Temporal lobe (tissue), 4 donors: ENCODE measurements at places on chromosomes 3 and 15. TPM values are rescaled to one million over a fixed set of nuclear protein-coding genes. Genes with fewer than 3 reads are reported as not detected.

CFAP91 gene
- total RNA-seq: 4.9 TPM

TNFAIP8L3 gene
- 1.7 TPM for total RNA-seq

GP9 gene
- 0.25 TPM for total RNA-seq

PPP1R14D gene
- not detected for total RNA-seq

SFMBT1 gene
- total RNA-seq: 16.7 TPM

MASP1 gene
- 42.0 TPM for total RNA-seq

PLA2G4D gene
- total RNA-seq: not detected

PLA2G4E gene
- not detected for total RNA-seq

GNAT1 gene
- total RNA-seq: not detected

TRA2B gene
- total RNA-seq: 168 TPM

GRK7 gene
- total RNA-seq: 0.25 TPM

CLDN1 gene
- total RNA-seq: 5.7 TPM

THRB gene
- total RNA-seq: 54.1 TPM

LSMEM2 gene
- not detected for total RNA-seq

HTR3E gene
- not detected for total RNA-seq

P2RY12 gene
- 15.0 TPM for total RNA-seq

NEK4 gene
- 36.6 TPM for total RNA-seq

FBXW12 gene
- 1.5 TPM for total RNA-seq

SH3GL3 gene
- total RNA-seq: 129 TPM

MFGE8 gene
- 27.5 TPM for total RNA-seq

HRG gene
- not detected for total RNA-seq

CPN2 gene
- total RNA-seq: not detected

RFTN1 gene
- total RNA-seq: 7.9 TPM

EPB42 gene
- 1.2 TPM for total RNA-seq

SAMD7 gene
- total RNA-seq: not detected

XYLB gene
- 2.7 TPM for total RNA-seq

CIB1 gene
- 3.4 TPM for total RNA-seq

ASB14 gene
- not detected for total RNA-seq

POLR2M gene
- 159 TPM for total RNA-seq

HYAL1 gene
- 0.49 TPM for total RNA-seq

SERPINI1 gene
- total RNA-seq: 105 TPM

IREB2 gene
- 70.6 TPM for total RNA-seq

PLSCR2 gene
- not detected for total RNA-seq

LRRC57 gene
- 16.0 TPM for total RNA-seq

XCR1 gene
- not detected for total RNA-seq

ACP3 gene
- total RNA-seq: 0.98 TPM

CSPG5 gene
- 111 TPM for total RNA-seq

ARMC8 gene
- 53.6 TPM for total RNA-seq
